ENCODE measurements at places on chromosomes 2 and 18. TPM values are rescaled to one million over a fixed set of nuclear protein-coding genes. Genes with fewer than 3 reads are reported as not detected.

Gene CHRND
- total RNA-seq: not detected

Gene POTEC
- total RNA-seq: not detected

Gene SERPINB7
- total RNA-seq: 16.1 TPM

Gene DSG2
- 15.6 TPM for total RNA-seq

Gene PPP1R1C
- not detected for total RNA-seq

Gene ZAP70
- not detected for total RNA-seq

Gene ST8SIA3
- total RNA-seq: not detected

Gene ALPG
- total RNA-seq: not detected
